ENCODE measurements at places on chromosomes 2 and 18.

DNA sequence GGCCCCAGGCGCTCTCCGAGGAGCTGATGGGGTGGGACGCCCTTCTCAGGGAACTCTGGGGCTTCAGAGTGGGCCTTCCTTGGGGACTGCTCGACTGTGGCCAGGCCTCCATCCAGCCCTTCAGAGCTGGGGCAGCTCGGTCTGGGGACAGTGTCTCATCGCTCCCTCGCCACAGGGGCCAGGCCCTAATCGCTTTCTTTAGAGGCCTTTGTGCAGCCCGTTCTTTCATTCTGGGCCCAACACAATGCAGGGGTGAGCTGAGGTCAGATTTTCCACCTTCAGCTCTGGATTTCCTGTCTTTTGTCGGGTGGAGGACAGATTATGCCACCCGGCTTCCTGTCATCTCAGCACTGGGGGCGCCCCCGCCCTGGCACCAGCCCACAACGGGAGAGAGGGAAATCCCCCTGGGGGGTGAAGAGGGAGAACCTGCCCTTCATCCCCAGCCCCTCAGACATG lies 25.2 kb downstream of the MYCN start:
- DNase-seq = peak; percentile 90

GRCh38 chr2:67561457-67561965 lies 164.4 kb downstream of the ETAA1 start:
- no peak for DNase-seq

DNA sequence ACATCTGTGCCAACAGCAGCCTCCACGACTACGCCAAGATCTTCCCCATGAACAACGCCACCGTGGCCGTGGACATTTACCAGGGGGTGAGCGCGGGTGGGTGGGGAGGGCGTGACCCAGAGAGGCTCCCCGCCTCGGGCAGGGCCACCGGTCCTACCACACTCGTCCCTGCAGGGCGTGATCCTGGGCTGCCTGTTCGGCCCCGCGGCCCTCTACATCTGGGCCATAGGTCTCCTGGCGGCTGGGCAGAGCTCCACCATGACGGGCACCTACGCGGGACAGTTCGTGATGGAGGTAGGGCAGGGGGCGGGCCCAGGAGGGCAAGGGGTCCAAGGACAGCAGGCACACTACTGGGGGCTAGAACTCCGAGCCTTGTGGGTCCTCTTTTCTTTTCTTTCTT lies 8.5 kb upstream of the CTDSP1 start:
- DNase-seq = no peak

DNA sequence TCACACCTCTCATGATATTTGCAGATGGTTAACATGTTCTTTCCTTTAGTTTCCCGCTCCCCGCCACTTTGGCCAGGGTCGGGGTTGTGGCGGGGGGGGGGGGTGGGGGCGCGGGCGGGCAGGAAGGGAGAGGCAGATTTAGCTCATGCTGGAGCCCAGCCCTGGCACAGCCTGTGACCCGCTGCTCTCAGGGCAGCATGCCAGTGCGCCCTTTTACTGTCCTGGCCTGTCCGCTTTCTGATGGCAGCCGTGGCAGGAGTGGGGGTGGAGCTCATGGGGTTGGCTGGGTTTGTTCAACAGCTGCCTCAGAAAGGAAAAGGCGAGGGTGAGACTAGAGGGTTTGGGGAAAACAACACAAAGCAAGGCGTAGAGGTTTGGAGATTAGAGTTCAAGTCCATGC lies 56.1 kb downstream of the TNP1 start:
- no peak for DNase-seq
